ENCODE measurements at places on chromosomes 11 and 22. TPM values are rescaled to one million over a fixed set of nuclear protein-coding genes. Genes with fewer than 3 reads are reported as not detected.

The ISX gene
- not detected for polyA plus RNA-seq

The OR52D1 gene
- not detected for polyA plus RNA-seq

The B3GAT3 gene
- 29.5 TPM for polyA plus RNA-seq

The MAPK8IP2 gene
- polyA plus RNA-seq, result 0.49 TPM

The ST14 gene
- polyA plus RNA-seq, result 0.73 TPM

The DKK3 gene
- 113 TPM for polyA plus RNA-seq

The GNG3 gene
- polyA plus RNA-seq, result 0.16 TPM

The MRGPRX4 gene
- not detected for polyA plus RNA-seq

The TP53AIP1 gene
- polyA plus RNA-seq, result not detected

The HOATZ gene
- polyA plus RNA-seq, result not detected

The PNPLA5 gene
- polyA plus RNA-seq, result not detected

The RBM7 gene
- polyA plus RNA-seq, result 7.9 TPM

The GAL gene
- polyA plus RNA-seq, result not detected

The CCT8L2 gene
- not detected for polyA plus RNA-seq

The IFT27 gene
- 19.6 TPM for polyA plus RNA-seq

The ANKK1 gene
- 0.06 TPM for polyA plus RNA-seq

The LYVE1 gene
- polyA plus RNA-seq, result 18.2 TPM

The CBLIF gene
- polyA plus RNA-seq, result not detected

The LIF gene
- polyA plus RNA-seq, result 0.51 TPM

The GPHA2 gene
- polyA plus RNA-seq, result not detected

The GGTLC3 gene
- not detected for polyA plus RNA-seq

The APIP gene
- polyA plus RNA-seq, result 17.2 TPM

The TBX1 gene
- polyA plus RNA-seq, result 1.0 TPM

The NPAS4 gene
- polyA plus RNA-seq, result 0.04 TPM

The COPB1 gene
- 49.1 TPM for polyA plus RNA-seq

The RTN4RL2 gene
- polyA plus RNA-seq, result 1.3 TPM

The SLC22A6 gene
- polyA plus RNA-seq, result not detected

The CLMP gene
- 8.8 TPM for polyA plus RNA-seq

The OR5D14 gene
- not detected for polyA plus RNA-seq

The NELL1 gene
- polyA plus RNA-seq, result not detected

The ANGPTL5 gene
- polyA plus RNA-seq, result 0.95 TPM

The MTFP1 gene
- polyA plus RNA-seq, result 50.8 TPM

The CECR2 gene
- 1.1 TPM for polyA plus RNA-seq

The GDPD4 gene
- not detected for polyA plus RNA-seq

The MMP7 gene
- 0.10 TPM for polyA plus RNA-seq

The LMO1 gene
- 0.55 TPM for polyA plus RNA-seq

The MAML2 gene
- 1.3 TPM for polyA plus RNA-seq

The CHEK1 gene
- 0.73 TPM for polyA plus RNA-seq

The TSPAN32 gene
- polyA plus RNA-seq, result 47.5 TPM

The CCDC87 gene
- 0.22 TPM for polyA plus RNA-seq

The GAL3ST1 gene
- 0.29 TPM for polyA plus RNA-seq

The TEX12 gene
- 0.06 TPM for polyA plus RNA-seq

The BAD gene
- 92.1 TPM for polyA plus RNA-seq

The DRD4 gene
- not detected for polyA plus RNA-seq

The OR51E2 gene
- 0.07 TPM for polyA plus RNA-seq

Data from heart right ventricle (tissue), 16 donors.